Retinal pigment epithelial cell (primary cell): ENCODE measurements at places on chromosomes 2 and 18.

DNA sequence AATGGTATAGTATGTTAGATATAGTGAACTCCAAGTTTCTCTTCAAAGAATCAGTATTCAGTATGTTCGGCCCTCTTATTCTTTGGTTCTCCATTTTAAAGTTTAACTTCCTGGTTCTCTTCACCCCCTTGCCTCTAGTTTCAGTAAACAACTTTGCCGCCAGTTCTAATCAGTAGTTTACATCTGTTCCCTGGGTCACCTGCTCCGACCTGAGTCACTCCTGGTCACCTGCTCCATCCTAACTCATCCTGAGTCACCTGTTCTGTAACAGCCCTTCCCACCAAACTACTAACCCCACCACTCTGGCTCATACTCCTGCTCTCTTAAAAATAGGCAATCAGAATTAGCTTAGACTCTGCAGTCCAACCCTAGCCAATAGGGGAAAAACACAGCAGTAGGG lies 23.7 kb upstream of the TEX51 start:
- DNase-seq, result no peak

- DNase-seq, result peak; percentile 10
These were observed 49.4 kb downstream of the TNFRSF11A start for GRCh38 chr18:62374410-62374965.

GRCh38 chr18:73638709-73639108 lies 508.9 kb downstream of the FBXO15 start:
- peak; percentile 50 for DNase-seq

GRCh38 chr18:6022074-6022444 lies 126.7 kb upstream of the TMEM200C start:
- DNase-seq, result no peak

DNA sequence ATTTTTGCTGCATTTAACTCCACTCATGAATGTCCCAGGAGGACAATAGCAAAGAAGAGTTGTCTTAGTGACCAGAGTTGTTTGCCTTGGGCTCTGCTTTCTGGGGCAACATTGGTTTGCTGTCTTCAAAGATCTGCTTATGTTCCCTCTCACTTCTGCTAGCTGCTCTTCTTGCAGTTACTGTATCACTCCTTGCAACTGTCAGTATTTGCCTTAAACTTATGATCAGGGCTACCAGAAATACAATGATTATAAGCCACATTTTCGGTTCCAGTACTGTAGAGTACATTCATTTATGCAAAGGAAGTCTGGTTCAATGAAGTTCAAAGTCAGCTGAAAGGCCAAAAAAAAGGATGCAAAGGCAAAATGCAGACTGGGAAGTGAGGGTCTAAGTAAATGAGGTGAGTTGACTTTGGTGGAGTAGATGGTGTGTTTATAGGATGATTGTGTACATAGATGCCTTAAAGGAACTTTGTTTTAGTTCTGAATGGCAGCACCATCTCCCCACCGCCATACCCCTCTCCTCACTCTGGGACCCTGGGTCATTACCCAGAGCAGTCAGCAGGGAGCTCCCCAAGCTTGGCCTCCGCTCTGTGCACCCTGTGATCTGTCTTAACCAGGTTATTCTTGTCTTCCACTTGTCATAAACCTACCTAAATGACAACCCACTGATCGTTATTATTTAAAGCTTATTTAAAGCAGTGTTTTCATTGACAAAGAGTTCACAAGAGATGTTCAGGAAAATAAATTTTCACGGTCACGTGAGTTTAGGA lies 236.0 kb downstream of the DOK6 start:
- no peak for DNase-seq

DNA sequence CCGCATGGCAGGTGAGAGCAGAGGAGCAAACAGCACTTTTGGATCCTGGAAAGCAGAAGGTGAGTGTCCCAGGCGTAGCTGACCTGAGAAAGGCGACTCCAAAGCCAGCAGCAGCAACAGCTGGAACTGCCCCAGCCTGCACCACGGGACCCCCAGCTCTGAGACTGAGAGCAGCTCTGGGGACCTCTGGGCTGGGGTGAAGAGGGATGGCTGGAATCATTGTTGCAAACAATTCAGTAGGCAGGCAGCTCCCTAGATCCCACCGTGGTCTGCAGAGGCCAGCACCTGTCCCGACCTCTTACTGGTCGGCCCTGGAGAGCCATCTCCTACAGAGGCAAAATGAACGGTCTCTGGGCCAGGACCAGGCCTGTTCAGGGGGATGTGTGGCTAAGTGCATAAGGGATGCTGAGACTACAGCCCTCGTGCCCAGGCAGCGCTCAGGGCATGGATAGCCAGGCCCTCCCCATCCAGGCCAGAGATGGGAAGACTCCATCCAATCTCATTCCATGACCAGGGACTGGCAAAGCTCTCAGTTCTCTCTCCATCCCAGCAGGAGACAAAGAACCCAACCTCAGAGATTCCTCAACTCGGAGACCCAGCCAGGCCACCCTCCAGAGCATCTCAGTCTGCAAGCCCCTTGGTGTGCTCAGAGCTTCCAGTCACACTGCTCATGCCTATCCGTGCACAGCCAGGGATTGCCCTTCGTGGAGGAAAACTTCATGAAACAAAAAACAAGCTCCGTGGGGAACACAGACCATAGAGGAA lies 38.2 kb upstream of the ALPP start:
- DNase-seq, result no peak

- no peak for DNase-seq
These were observed 7.5 kb downstream of the FLACC1 start for GRCh38 chr2:201349601-201350000.

DNA sequence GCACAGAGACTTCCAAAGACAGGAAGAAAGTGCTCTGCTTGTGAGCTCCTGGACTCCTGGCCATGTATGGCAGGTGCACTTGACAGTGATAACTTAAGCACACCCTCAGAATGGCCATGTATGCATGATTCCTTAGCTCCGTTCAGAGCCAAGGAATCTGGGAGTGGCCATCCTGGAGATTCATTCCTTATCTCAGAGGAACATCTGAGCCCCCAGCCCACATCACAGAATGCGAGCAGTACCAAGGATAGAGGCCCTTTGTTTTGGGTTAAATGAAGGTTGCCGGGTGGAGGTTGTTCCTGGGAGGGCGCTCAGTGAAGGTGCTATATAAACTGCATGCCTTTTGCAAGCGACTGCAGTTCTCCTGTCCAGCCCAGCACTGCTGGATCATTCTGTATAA lies 26.9 kb downstream of the DIPK1C start:
- no peak for DNase-seq

- no peak for DNase-seq
These were observed 89.5 kb upstream of the STK39 start for GRCh38 chr2:168336786-168337388.

DNA sequence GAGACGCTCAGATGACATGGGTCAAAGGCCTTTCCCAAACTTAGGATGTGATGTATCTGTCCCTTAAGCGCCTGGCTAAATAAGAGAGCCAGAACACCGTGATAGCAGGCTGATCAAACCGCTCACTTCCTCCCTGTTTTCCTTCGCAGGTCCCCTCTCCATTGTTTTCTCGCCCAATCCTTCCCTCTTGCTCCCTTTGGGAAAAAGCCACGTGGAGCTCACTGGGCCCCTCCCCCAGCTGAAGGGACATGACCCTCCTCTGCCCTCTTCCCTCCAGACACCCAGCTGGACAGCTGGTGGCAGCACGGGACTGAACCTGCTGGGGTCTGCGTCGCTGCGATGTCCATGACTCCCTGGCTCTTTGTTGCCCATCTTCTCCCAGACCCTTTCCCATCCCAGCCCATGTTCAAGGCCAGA lies 201.7 kb downstream of the TNS1 start:
- DNase-seq, result no peak

- DNase-seq, result no peak
These were observed 37.2 kb downstream of the FEZ2 start for GRCh38 chr2:36560726-36561125.

DNA sequence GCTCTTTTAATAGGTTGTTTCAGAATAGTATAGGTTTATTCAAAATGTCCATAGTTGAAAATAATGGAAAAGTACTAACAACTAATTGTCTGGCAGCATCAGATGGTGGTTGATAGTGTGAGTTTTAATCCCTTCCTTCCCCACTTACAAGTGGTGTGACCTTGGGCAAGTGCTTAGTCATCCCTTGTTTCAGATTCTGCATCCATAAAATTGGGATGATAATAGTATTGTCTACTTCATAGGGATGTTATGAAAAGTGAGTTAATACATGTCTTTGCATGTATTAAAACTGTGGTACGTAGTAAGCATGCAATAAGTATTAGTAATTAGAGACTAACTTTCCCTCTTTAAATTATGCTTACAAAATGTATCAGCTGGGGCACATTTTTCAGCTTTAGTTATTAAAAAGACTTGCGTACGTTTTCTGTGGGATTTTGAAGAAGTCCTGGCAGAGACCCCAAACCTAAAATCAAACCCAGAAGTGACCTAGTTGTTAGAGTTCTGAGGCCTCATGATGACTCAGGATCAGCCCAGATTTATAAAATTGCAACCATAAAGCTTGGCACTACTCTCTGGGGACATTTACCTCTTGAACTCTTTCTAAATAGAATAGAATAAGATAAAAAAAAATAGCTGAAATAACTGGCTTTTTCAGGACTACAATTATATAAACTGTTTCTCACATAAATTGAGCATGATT lies 8.6 kb downstream of the ITGA4 start:
- peak; percentile 40 for DNase-seq

GRCh38 chr18:49186242-49186641 lies 235.5 kb upstream of the SMAD7 start:
- no peak for DNase-seq

GRCh38 chr2:26483516-26483915 lies 5.6 kb upstream of the OTOF start:
- no peak for DNase-seq

- DNase-seq, result no peak
These were observed 392.3 kb downstream of the NCKAP5 start for GRCh38 chr2:133175926-133176325.

GRCh38 chr2:207238831-207239701 lies 73.3 kb upstream of the KLF7 start:
- DNase-seq, result peak; percentile 82

DNA sequence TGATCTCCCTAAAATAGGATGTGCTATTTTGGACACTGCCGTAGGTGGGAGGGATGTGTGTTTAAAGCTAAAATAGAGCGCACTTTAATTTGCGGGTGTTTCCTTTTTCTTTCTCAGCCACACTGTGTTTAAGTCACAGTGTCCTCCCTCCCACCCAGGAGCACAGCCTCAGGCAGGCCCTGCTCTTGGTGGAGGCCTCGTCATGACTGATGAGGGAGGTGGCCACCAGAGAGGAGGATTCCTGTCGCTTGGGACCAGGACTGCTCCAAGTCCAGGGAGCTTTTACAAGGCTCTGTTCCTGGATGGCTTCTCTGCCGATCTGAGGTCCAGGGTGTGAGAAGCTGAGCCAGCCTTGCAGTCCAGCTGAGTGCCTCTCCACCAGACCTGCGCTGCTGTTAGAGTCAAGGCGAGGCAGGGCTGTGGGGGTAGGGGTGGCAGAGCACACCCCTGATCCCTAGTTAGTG lies 33.5 kb downstream of the INPP4A start:
- no peak for DNase-seq

- DNase-seq, result no peak
These were observed 427.5 kb downstream of the LRATD1 start for GRCh38 chr2:15059870-15060512.

DNA sequence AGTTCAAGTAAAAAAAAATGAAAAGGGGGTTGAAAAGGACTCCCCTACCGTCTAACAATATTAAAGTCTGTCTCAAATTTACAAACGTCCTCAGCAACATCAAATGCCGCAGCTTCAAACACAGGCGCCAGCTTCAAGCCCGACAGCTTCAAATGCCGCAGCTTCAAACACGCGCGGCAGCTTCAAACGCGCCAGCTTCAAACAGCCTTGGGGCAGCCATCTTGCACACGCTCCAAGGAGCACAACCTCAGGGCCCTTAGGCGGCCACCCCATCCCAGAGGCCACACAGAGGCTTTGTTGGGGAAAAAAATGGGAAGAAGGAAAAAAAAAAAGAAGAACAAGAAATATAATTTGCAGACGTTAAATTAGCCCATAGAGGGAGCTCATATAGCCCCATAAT lies 244.4 kb upstream of the VRK2 start:
- DNase-seq, result no peak

DNA sequence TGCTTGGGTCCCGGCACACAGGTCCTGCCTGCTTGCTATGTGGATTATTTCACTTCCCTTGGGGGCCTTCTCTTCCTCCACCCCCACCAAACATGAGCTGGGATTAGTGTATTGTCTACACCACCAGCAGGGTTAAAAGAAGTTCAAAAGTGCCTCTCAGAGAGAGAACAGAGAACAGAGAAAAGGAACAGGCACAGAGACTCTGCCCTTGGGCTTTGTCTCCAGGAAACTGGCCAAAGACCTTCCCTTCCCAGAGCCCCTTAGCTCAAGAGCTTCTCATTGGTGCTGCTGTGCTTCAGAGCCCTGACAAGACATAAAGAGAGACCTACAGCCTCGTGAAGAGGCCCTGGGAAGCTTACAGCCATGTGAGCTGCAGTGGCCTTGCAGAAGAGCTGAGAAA lies 7.1 kb upstream of the FIGLA start:
- no peak for DNase-seq

DNA sequence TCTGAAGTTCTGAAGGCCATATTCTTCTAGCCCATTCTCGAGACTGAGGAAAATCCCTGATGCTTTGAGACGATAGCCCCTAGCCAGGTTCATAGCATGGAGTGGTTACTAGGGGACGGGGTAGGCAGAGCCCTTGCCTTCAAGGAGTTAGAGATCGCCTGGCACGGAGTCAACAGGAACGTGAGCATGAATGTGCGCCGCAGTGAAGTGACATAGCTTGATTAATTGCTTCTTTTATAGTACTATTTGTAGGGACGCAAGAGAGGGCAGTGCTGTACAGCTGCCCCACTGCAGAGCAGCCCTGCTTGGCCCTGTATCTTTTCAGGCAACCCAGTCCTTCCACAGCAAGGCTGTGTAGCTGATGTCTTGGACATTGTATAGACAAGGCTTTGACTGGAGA lies 26.2 kb downstream of the HRH4 start:
- no peak for DNase-seq

DNA sequence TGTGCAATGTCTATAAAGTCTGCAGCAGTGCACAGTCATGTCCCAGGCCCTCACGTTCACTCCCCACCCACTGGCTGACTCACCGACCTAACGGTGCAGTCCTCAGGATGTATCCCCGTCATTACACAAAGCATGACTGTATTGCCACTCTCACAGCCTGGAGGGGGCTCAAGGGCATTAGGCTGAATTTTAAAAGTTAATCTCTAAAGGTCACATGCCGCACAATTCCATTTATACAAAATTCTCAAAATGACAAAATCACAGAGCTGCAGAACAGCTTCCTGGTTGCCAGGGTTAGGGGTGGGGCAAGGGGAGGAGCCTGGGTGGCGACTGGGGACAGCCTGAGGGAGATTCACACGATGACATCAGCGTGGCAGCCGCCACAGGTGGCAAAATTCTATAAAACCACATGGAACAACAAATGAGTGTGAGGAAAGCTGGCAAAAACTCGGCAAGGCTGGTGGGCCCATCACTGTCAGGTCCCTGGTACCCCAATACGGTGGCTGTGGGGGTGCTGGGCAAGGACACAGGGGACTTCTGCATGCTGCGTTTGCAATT lies 97.6 kb downstream of the NDUFA10 start:
- peak; percentile 76 for DNase-seq

- DNase-seq, result no peak
These were observed 6.9 kb upstream of the DPYSL5 start for GRCh38 chr2:26840937-26841610.

- DNase-seq, result no peak
These were observed 169.5 kb downstream of the CAMKMT start for GRCh38 chr2:44531289-44531688.

- no peak for DNase-seq
These were observed 2.6 kb upstream of the RNU2-63P start for GRCh38 chr2:88018909-88019308.
